A549 treated with Hydrocortisone at 1 μM for 4 hours (cell line): ENCODE measurements at places on chromosomes 11 and 22. TPM values are rescaled to one million over a fixed set of nuclear protein-coding genes. Genes with fewer than 3 reads are reported as not detected.

OR5P2 gene
- not detected in 5 replicates for total RNA-seq

SHANK3 gene
- 3.3 to 5.2 TPM (median 4.1 TPM) in 5 replicates for total RNA-seq

RAG2 gene
- not detected in 5 replicates for total RNA-seq

GUCY1A2 gene
- 0.02 to 0.05 TPM (median 0.02 TPM) in 5 replicates for total RNA-seq

RASSF10 gene
- 0.90 to 1.2 TPM (median 1.2 TPM) in 5 replicates for total RNA-seq

RFPL3 gene
- not detected in 5 replicates for total RNA-seq

USP2 gene
- total RNA-seq = 0.77 to 1.4 TPM (median 0.96 TPM) in 5 replicates

VWCE gene
- total RNA-seq = 0.51 to 0.97 TPM (median 0.69 TPM) in 5 replicates

RIBC2 gene
- total RNA-seq = 1.2 to 2.6 TPM (median 2.0 TPM) in 5 replicates

CARD16 gene
- 0.15 to 0.25 TPM in 2 of 5 replicates, not detected in the others for total RNA-seq

POTEH gene
- total RNA-seq = not detected in 5 replicates
